ENCODE measurements at places on chromosomes 11 and 22. TPM values are rescaled to one million over a fixed set of nuclear protein-coding genes. Genes with fewer than 3 reads are reported as not detected.

- no peak for DNase-seq
Measured at GRCh38 chr11:3745161-3745560, 52.2 kb downstream of the NUP98 start.

USP2 gene
- polyA plus RNA-seq, result 47.0 TPM

PANX2 gene
- 0.04 TPM for polyA plus RNA-seq

KRTAP5-9 gene
- polyA plus RNA-seq, result not detected

GRCh38 chr11:102632026-102632425 is 6.9 kb upstream of the MMP20 start:
- no peak for DNase-seq

GRCh38 chr11:60954421-60954820 is 2.4 kb upstream of the SLC15A3 start:
- DNase-seq, result no peak
